ENCODE measurements at places on chromosomes 5 and 9. TPM values are rescaled to one million over a fixed set of nuclear protein-coding genes. Genes with fewer than 3 reads are reported as not detected.
A peak's percentile ranks its signal among the peaks of the same experiment; 100 is the strongest.

- no peak for DNase-seq
Measured at GRCh38 chr9:83598487-83598886, 24.5 kb upstream of the IDNK start.

GRCh38 chr5:177496727-177497291 lies 595 bp downstream of the PDLIM7 start:
- peak; percentile 75 for DNase-seq

DNA sequence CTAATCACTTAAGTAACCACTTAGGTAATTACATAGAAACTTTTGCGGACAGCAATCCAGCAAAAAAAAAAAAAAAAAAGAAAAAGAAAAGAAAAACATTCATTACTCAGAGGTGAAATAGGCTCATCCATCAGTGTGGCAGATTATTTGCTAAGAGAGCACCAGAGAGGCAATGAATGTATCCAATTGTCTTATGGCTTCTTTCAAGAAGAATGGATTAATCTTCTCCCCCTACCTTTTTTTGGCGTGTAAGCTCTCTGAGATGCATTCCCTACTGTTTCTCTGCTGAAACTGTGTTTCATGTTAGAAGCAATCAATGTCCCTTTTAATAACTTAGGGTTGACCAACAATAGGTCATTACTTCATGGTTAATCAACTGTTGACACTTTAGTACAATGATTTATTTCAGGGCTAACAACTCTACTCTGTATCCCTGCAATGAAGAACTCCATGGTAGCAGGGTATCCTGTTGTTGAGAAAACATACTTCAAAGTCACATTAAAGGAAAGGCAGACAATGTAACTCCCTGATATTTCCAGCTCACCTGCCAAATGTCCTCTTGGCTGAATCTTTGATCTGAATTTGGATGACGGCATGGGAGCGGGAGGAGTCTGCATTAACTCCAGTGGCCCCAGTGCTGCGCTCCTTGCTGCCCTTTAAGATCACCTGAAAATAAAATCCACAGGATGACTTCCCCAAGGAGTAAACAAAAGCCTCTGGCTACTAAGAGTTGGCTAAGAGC lies 57.6 kb downstream of the KIF24 start:
- DNase-seq = no peak

DNA sequence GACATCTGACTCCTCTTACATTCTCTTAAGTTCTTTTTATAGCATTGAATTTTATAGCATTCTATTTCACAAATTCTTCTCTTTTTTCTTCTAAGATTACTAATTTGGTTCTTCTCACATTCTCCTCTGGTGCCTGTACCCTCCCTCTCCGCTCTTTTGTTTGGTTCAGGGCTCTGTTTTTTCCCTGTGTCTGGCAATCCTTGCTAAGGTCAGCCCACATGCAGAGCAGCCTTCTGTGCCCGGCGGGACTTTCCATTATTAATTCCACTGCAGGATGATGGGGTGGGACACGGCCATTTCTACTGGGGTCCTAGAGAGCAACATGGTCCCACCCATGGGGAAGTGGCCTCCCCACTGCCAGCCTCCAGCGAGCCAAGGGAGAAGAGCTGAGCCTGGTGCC lies 9.8 kb upstream of the TRAF2 start:
- no peak for DNase-seq

DNA sequence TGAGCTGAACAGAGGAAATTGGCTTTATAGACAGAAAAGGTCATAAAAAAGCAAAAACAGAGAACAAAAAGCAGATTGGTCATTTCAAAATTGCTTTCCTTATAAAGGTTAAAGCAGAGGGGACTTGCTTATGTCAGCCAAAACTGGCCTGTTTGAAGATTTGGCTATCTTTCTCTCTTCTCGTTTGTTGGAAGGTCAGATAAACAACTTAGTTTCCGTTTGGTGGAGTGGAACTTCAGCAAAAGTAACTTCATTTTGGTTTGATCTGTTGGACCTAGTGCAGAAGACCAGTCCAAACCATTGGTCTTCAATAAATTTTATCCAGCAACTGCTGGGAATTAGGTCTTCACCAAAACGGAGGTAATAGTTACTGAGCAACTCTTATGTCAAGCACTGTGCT lies 45.1 kb upstream of the HMGCS1 start:
- DNase-seq = no peak

GRCh38 chr5:39376293-39376714 lies 12.0 kb upstream of the C9 start:
- DNase-seq = no peak

GRCh38 chr9:10050016-10050415 lies 562.8 kb downstream of the PTPRD start:
- no peak for DNase-seq

DNA sequence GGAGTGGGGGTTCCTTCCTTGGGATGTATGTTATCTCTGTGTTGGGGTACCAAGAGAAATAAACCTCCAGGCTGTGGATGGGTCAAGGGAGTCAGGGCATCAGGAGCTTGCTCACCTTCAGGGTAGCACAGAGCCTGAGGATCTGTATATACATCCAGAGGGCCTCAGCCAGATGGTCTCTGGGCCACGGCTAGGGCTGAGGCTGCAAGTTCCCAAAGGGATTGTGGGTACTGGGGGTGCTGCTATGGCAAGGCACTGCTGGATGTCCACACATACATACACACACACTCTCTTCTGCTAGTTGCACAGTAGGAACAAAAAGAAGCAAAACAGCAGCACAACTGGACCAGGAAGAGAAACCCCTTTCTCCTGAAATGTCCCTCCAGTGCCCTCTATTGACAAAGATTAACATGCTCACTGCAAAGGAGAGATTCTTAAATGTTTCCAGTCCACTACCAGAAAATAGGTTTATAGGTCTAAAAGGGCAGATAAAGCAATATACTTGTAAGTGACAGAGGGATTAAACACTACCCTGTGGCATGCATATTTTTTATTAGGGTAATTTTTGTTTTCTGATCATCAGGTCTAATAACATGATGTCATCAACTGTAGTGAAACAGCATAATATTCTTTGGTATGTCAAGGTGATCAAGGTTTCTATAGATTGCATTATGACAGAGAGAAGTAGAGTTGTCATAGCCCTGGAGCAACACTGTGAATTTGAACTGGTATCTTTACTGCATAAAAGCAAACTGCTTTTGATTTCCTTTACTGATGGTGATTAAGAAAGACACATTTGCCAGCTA lies 56.3 kb upstream of the KCNN2 start:
- no peak for DNase-seq

GRCh38 chr5:73189871-73190376 lies 16.9 kb downstream of the TMEM174 start:
- no peak for DNase-seq

DNA sequence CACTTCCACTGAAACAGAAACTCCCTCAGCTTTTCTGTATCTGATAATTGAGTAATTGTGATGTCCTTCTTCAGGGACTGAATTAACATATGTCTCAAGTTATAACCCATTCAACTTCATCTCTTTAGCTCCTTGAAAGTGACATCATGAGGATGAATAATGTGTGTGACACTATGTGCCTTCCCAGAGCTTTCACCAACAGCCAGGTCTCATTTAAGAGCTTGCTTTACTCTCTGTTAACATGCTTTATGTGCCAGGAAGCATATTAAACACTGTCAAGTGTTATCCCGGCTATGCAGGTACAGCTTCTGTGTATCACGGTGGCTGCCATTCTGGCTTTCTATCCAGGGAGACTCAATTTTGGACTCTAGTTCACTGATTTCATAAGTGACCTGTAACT lies 799.9 kb downstream of the CDH12 start:
- DNase-seq = no peak

Gene FBP1
- polyA plus RNA-seq = 19.5 TPM

Gene ISL1
- 3.5 TPM for polyA plus RNA-seq

Gene CAMK2A
- polyA plus RNA-seq = 0.12 TPM

Gene GABRB2
- not detected for polyA plus RNA-seq

Gene GPR21
- polyA plus RNA-seq = 0.23 TPM

Gene REEP2
- 22.6 TPM for polyA plus RNA-seq

Gene GMCL2
- not detected for polyA plus RNA-seq

Gene ARSI
- not detected for polyA plus RNA-seq

Gene CFAP90
- 2.1 TPM for polyA plus RNA-seq
